ENCODE measurements at places on chromosomes 3 and 15.

- no peak for DNase-seq
- H3K4me3 ChIP-seq, result no peak overlapping the region
- H3K27me3 ChIP-seq, result no peaks in the 10 kb centered on the region
Measured at GRCh38 chr3:149781741-149782140, 10.6 kb downstream of the ANKUB1 start.

DNA sequence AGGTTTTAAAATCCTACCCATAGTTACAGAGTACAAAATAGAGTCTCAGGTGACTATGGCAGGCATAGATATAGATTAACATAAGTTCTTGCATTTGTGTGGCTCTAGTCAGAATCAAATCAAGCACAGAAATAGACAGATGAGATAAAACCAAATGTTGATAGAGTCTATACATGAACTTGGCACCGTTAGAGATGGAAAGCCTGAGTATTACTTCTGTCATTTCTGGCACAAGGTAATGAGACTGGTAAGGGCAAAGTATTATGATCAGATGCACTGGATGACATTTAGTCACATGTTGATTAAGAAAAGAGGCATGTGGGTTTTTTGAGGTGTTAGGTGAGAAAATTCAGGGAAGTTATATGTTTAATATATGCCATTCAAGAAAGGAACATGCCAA, 219.7 kb downstream of the MBNL1 start:
- no peaks in the 10 kb centered on the region for H3K27me3 ChIP-seq
- no peaks in the 10 kb centered on the region for H3K4me1 ChIP-seq
- no peak overlapping the region for H3K4me3 ChIP-seq
- no peak for DNase-seq
- no peak overlapping the region for H3K27ac ChIP-seq

GRCh38 chr15:38300395-38300794, 47.8 kb downstream of the SPRED1 start:
- H3K4me1 ChIP-seq, result peaks cover 16% of the 10 kb centered on the region
- no peaks in the 10 kb centered on the region for H3K36me3 ChIP-seq
- no peak overlapping the region for H3K4me3 ChIP-seq
- DNase-seq, result no peak

DNA sequence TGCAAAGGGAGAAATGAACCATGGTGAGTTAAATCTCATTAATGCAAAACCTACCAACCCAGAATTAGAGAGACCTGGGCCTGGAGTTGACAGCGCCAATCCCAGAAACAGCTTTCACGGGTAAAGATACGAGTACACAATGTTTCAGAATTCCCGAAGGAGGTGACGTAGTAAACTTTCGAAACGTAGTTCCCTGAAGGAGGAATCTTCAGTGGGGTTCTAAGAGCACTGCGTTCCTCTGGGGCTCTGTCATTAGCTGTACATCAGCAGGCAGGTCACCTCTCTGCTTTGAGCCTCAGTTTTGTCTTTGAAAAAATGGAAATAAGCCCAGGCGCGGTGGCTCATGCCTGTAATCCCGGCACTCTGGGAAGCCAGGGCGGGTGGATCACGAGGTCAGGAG, 152.3 kb downstream of the XXYLT1 start:
- peaks cover 5% of the 10 kb centered on the region for H3K4me1 ChIP-seq
- peak overlapping the region; percentile 66 for H3K27ac ChIP-seq
- H3K4me3 ChIP-seq, result no peak overlapping the region

DNA sequence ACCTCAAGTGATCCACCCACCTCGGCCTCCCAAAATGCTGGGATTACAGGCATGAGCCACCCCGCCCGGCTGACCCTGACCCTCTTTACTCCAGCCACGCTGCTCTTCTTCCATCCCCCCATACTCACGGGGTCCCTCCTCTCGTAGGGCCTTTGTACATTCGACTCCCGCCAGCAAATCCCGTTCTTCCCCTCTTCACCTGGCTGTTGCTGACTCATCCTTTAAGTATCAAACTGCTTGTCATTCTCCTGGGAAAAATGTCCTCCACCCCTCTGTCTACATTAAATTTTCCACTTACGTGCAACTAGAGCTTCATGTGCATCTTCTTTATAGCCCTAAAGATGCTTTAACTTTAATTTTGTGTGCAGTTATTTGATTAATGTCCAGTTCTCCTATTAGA, 203.1 kb downstream of the OPA1 start:
- H3K27ac ChIP-seq, result no peak overlapping the region
- no peak overlapping the region for H3K4me3 ChIP-seq
- H3K36me3 ChIP-seq, result no peaks in the 10 kb centered on the region
- H3K27me3 ChIP-seq, result no peaks in the 10 kb centered on the region
- DNase-seq, result no peak

GRCh38 chr3:66754613-66755012, 243.5 kb upstream of the KBTBD8 start:
- no peak for DNase-seq
- H3K4me1 ChIP-seq, result peaks cover 32% of the 10 kb centered on the region
- H3K36me3 ChIP-seq, result no peaks in the 10 kb centered on the region
- no peak overlapping the region for H3K4me3 ChIP-seq
- H3K27ac ChIP-seq, result peak overlapping the region; percentile 43

- DNase-seq, result peak; percentile 86
- no peaks in the 10 kb centered on the region for H3K36me3 ChIP-seq
- peak overlapping the region; percentile 48 for H3K27ac ChIP-seq
- no peaks in the 10 kb centered on the region for H3K27me3 ChIP-seq
- H3K4me3 ChIP-seq, result no peak overlapping the region
Measured at GRCh38 chr3:41117398-41117870, 81.9 kb upstream of the CTNNB1 start.

- no peaks in the 10 kb centered on the region for H3K4me1 ChIP-seq
- DNase-seq, result peak; percentile 21
- H3K4me3 ChIP-seq, result no peak overlapping the region
- no peaks in the 10 kb centered on the region for H3K36me3 ChIP-seq
- no peaks in the 10 kb centered on the region for H3K27me3 ChIP-seq
Measured at GRCh38 chr3:65112751-65113300, 425.0 kb upstream of the ADAMTS9 start.

DNA sequence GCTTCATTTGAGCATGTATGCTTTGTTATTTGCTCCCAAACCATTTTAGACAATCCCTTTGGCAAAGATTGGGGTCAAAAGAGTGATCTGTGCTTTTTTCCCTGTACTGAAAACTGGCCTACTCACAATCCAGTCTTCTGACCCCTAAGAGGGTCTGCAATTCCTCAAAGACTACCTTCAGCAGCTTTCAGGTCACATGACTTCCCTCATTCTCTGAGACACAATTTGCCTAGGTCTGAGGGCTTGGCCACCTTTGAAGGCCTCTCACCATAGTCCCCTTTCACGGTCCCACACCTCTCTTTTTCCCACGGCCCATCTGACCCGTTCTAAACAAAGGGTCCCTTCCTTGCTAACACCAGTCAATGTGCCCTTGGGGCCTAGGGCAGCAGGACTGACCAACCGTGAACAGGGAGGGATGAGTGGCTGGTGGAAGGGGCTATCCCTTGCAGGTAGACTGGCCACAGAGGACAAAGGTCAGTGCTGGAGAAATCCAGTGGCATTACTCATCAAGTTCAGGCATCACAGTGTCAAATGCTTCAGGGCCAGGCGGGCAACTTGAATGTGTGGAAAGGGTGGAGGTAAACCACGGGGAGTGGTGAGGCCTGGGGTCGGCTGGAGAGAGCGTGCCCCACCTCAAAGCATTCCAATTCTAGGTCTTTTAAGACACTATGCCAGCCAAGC, 10.8 kb downstream of the RASL12 start:
- no peaks in the 10 kb centered on the region for H3K4me1 ChIP-seq
- H3K36me3 ChIP-seq, result no peaks in the 10 kb centered on the region
- peak; percentile 54 for DNase-seq
- no peak overlapping the region for H3K27ac ChIP-seq
- H3K27me3 ChIP-seq, result no peaks in the 10 kb centered on the region

- H3K27ac ChIP-seq, result no peak overlapping the region
- no peak overlapping the region for H3K4me3 ChIP-seq
- DNase-seq, result no peak
- H3K27me3 ChIP-seq, result no peaks in the 10 kb centered on the region
Measured at GRCh38 chr3:159237226-159237625, 435.4 kb downstream of the MFSD1 start.

- H3K4me1 ChIP-seq, result peaks cover 35% of the 10 kb centered on the region
- DNase-seq, result no peak
- H3K27ac ChIP-seq, result peak overlapping the region; percentile 55
- H3K4me3 ChIP-seq, result no peak overlapping the region
- H3K27me3 ChIP-seq, result no peaks in the 10 kb centered on the region
Measured at GRCh38 chr15:62440362-62441105, 275.4 kb upstream of the C2CD4B start.

DNA sequence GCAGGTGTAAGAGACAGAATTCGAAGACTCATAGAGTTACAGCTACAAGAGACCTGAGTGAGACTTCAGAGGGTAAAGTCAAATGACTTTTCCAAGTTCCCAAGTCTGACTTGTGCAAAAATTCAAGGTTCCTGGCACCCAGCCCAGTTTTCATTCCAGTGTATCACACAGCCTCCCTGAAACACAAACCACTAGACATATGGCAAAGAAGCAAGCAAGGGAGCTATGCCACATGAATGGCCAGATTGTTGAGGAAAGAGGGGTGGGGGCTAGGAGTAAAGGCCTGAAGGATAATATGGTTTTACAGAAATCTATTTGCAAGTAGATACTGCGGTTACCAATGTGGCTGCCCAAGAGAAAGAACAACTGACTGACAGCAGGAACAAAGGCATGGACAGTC, 301.2 kb downstream of the MECOM start:
- no peaks in the 10 kb centered on the region for H3K36me3 ChIP-seq
- peaks cover 35% of the 10 kb centered on the region for H3K4me1 ChIP-seq
- no peaks in the 10 kb centered on the region for H3K27me3 ChIP-seq
- H3K27ac ChIP-seq, result peak overlapping the region; percentile 45
- peak; percentile 61 for DNase-seq

DNA sequence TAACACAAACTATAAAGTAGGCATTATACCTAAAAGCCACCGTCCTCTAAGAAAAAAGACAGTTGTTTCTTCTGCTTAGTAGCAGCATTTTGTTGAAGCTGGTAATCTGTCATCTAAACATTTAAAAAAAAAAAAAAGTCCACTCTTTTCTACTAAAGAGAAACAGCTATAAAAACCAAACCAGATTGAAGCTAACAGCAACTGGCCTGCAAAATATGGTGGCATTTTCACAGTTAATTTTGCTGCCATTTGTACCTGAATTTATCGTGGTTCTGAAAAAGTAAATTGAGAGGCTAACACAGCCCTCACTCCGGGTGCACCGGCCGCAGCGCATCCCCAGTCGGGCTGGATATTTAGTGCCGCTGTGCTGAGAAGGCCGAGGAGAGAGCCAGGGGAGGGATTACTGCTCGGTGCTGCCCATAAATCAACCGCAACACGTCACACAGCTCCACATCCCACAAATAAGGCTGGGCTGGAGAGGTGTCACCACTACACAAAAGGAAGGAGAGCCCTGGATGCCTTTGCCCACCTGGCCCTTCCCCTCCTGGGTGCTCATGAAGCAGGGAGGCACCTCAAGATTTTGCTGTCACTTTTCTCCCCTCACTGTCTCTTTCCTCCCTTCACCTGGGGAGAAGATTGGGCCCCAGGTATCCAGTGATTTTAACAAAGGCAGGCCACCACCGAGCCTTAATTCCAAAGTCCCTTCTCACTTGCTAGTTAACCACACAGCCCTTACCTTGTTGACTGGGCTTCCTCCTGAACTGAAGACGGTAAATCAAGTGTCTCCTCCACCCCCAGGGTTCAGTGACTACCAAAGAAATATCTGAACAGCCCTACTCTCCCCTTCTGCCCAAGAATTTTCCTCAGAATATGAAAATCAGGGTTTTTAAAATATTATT, 44.4 kb downstream of the MECOM start:
- no peaks in the 10 kb centered on the region for H3K27me3 ChIP-seq
- DNase-seq, result peak; percentile 71
- no peaks in the 10 kb centered on the region for H3K36me3 ChIP-seq
- no peak overlapping the region for H3K4me3 ChIP-seq
- H3K27ac ChIP-seq, result peak overlapping the region; percentile 51

GRCh38 chr3:85627932-85628331, 669.1 kb downstream of the CADM2 start:
- no peaks in the 10 kb centered on the region for H3K27me3 ChIP-seq
- H3K4me1 ChIP-seq, result no peaks in the 10 kb centered on the region
- no peak overlapping the region for H3K27ac ChIP-seq

- no peaks in the 10 kb centered on the region for H3K27me3 ChIP-seq
- no peak overlapping the region for H3K27ac ChIP-seq
- no peak for DNase-seq
Measured at GRCh38 chr3:15929944-15930571, 132.3 kb upstream of the ANKRD28 start.

- DNase-seq, result peak; percentile 3
- no peaks in the 10 kb centered on the region for H3K4me1 ChIP-seq
- no peaks in the 10 kb centered on the region for H3K27me3 ChIP-seq
- H3K4me3 ChIP-seq, result no peak overlapping the region
Measured at GRCh38 chr3:163562625-163563024, 1515.7 kb downstream of the SI start.

- H3K27me3 ChIP-seq, result no peaks in the 10 kb centered on the region
- no peak overlapping the region for H3K4me3 ChIP-seq
- no peak overlapping the region for H3K27ac ChIP-seq
- peaks cover 19% of the 10 kb centered on the region for H3K4me1 ChIP-seq
- no peaks in the 10 kb centered on the region for H3K36me3 ChIP-seq
Measured at GRCh38 chr15:78808550-78808949, 2.7 kb downstream of the ADAMTS7 start.

DNA sequence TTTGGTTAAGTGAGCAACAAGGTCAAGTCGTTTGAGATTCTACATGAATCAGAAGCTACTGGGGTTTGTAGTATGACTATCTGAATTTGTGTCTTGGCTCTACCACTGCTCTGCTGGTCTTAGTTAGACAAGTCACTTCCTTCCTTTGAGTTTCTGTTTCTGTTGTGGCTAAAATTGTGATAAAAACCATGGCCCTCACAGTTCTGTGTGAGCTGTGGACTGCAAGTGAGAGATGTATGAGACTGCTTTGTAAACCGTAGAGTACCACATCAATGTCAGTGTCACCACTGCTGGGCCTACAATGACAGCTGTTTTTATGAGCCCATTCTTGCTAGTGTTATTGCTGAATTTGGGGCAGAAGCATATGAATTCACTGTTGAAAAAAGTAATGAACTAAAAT, 32.7 kb downstream of the RARB start:
- H3K4me1 ChIP-seq, result peaks cover 46% of the 10 kb centered on the region
- no peaks in the 10 kb centered on the region for H3K36me3 ChIP-seq
- no peak for DNase-seq

GRCh38 chr3:105876780-105877327, 8.0 kb upstream of the CBLB start:
- no peaks in the 10 kb centered on the region for H3K27me3 ChIP-seq
- H3K4me3 ChIP-seq, result no peak overlapping the region
- DNase-seq, result peak; percentile 56
- H3K27ac ChIP-seq, result peak overlapping the region; percentile 8
- peaks cover 6% of the 10 kb centered on the region for H3K4me1 ChIP-seq

- no peaks in the 10 kb centered on the region for H3K36me3 ChIP-seq
- H3K4me1 ChIP-seq, result no peaks in the 10 kb centered on the region
- DNase-seq, result no peak
- no peak overlapping the region for H3K27ac ChIP-seq
Measured at GRCh38 chr3:166570102-166570501, 732.9 kb upstream of the BCHE start.

DNA sequence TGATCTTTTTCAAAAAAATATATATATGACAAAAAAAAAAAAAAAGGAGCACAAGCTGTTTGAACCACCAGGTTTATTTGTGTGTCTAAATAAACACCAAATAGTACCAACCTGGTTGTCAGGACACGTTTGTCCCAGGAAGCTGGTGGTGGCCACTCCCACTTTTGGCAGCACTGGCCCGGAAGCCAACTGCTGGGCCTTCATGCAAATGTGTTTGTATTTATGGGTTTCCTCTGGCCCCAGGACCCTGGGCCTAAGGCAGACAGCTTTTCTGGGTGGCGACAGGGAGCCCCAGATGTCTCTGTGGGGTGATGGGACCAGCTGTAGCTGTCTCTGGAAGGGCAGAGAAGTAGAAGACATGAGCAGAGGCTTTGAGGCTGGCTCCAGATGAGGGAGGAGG, 31.6 kb downstream of the PRKCD start:
- H3K27ac ChIP-seq, result no peak overlapping the region
- no peaks in the 10 kb centered on the region for H3K27me3 ChIP-seq

Data from stomach (tissue), 19 donors.